ENCODE measurements at places on chromosomes 5 and 9.
A peak's percentile ranks its signal among the peaks of the same experiment; 100 is the strongest.

GRCh38 chr5:39755986-39756385 lies 331.2 kb upstream of the DAB2 start:
- DNase-seq: peak; percentile 92

DNA sequence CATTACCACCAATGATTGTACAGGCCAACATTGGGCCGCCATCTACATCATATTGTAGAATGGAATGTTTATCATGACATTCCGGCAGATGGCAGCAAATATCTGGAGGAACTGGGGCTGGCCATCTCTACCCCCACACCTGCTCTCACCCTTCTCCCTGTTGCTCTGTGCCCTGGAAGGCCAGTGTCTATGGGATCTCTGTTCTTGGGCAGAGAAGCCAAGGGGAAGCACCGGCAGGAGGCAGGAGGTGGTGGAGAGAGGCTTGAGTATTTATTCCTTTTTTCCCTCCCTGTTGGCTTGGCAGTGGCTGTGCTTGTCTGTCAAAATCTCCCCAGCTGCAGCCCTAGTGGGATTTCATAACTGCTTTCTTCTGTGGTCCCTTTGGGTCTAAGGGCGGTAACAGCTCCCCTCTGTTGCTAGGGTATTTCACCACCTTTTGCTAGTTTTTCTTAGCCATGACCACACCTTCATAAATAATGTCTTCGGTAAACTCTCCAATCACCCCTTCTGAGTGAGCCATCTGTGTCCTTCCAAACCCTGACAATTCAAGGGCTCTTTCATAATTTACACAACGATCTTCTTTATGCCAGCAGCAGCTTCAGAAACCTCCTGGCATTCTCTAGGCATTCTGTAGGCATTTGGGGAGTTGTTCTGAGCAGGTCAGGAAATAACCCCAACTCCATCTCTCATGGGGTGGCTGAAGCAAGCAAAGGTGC lies 225.8 kb downstream of the MELK start:
- DNase-seq: no peak

- DNase-seq: peak; percentile 60
These were observed 6.3 kb downstream of the SLC35D2 start for GRCh38 chr9:96376891-96377874.

DNA sequence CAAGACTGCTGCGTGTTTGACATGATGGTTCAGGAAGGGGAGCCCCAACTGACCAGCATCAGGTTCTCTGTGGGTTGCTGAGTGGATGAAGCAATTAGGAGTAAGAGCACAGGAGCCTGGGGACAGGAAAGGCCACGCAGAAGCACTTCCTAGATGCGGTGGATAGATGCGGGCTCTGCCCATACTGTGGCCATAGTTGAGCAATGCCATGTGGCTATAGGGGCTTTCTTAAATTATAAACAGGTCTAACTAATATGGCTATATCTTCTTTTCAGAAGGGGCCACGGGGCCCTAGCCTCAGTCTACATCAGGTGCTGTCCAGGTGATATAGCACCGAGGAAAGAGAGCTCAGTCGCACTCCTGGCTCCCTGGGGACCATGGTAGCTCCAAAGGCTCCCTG lies 198.6 kb downstream of the GADD45G start:
- no peak for DNase-seq

DNA sequence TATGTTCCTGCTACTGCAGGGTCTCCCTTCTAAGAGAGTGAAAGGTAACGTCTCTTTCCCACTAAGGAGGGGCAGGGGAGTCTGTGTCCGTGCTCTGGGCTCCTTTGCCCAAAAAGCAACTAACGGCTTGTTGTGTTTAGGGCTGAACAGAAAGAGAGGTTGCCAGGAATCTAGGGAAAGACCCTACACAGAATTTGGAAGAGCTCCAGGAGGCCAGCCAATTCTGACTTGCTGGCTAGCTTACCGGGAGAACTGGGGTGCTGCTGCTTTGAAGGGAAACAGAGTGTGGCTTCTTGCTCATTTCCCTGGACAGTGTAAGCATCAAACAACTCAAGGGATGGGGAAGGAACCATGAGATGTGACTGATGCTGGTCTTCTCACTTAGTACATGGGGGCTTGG lies 176.1 kb downstream of the GADD45G start:
- DNase-seq: no peak

GRCh38 chr5:147310059-147310704 lies 75.4 kb downstream of the STK32A start:
- peak; percentile 24 for DNase-seq

DNA sequence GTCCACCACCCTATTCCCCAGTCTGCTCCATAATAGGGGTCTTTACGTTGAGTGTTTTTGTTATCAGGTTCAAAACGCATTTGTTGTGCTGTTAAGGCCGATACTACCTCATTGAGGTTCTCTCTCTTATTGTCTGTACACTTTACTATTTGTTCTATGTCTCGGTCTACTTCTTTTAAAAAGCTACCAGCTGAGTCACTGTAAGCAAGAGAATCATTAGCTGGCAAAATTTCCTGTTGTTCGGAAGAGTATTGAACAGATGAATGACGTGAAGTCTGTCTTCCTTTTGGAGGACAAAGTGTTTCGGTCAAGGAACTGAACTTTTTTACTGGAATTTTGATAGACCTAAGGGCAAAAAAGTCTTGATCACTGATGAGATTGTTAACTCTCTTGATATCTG lies 10.3 kb downstream of the LYSMD3 start:
- DNase-seq: no peak

- DNase-seq: no peak
These were observed 51.1 kb downstream of the CDK5RAP2 start for GRCh38 chr9:120528829-120529228.

- DNase-seq: no peak
These were observed 113.0 kb upstream of the DMRT1 start for GRCh38 chr9:728535-728934.

- DNase-seq: no peak
These were observed 158.1 kb upstream of the ADRA1B start for GRCh38 chr5:159758189-159758588.

DNA sequence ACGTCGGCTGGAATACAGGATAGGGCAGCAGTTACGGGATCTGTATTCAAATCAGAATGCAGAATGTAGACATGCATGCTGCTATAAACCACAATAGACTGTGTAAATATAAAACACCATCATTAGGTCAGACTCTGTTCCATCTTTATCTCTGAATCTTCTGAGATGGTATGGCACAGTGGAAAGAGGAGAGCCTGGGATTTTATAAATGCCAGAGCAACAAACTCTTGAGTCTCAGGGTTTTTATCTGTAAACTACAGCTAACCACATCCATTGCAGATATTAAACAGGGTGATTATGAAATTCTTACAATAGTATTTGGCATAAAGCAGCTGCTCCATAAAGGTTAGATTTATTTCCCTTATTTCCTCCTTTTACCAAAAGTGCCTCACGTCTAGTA lies 108.7 kb downstream of the ZDHHC21 start:
- no peak for DNase-seq

- DNase-seq: no peak
These were observed 114.5 kb downstream of the UGCG start for GRCh38 chr9:112011051-112011620.

- no peak for DNase-seq
These were observed 68.2 kb upstream of the TNFAIP8 start for GRCh38 chr5:119287547-119288111.

GRCh38 chr5:144024545-144024944 lies 145.9 kb downstream of the YIPF5 start:
- peak; percentile 47 for DNase-seq

GRCh38 chr9:91943478-91944470 lies 6.3 kb downstream of the ROR2 start:
- no peak for DNase-seq

DNA sequence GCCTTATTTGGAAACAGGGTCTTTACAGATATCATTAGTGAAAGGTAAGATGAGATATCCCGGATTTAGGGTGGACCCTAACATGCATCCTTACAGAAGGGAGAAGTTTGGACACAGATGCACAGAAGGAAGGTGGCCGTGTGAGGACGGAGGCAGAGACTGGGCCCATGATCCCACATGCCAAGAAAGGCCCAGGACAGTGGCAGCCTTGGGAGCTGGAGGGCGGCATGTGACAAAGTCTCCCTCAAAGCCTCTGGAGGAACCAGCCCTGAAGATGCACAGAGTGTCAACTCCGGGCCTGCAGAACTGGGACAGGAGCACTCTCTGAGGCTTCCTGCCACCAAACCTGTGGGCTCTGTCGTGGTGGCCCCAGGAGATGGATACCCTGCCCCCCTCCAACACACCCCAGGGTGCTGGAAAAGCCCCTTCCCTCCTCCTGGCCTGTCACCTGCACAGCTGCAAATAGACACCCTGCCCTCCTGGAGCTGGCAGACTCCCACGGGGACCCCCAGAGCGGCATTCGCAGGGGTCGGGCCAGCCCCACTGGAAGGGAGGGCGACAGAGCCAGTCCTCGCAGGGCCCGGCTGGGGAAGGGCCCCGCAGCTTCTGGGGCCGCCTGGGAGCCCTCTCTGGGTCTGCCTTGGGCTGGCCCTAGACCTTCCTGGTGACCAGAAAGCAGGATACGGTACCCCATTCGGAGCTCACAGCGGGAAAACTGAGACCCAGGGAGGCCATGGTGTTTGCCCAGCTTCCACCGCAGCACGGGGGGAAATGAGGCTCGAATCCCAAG lies 7.9 kb downstream of the NACC2 start:
- DNase-seq: no peak

DNA sequence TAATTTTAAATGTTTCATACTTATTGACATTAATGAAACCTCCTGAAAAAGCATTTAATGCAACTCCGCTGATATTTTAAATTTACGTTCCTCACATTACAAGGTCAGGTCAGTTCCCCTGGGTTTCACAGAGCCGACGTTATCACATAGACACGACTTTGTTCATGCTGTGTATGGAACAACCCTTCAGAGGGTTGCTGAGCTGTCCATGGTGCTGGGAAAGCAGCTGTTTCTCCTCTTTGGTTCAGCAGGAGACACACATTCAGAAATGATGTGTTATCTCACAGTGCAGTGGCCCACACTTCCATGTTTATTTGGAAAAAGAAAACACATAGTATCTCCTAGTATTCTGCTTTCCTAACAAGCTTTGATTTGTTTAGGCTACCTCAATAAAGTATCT lies 53.5 kb downstream of the PPP2R2B start:
- peak; percentile 3 for DNase-seq

DNA sequence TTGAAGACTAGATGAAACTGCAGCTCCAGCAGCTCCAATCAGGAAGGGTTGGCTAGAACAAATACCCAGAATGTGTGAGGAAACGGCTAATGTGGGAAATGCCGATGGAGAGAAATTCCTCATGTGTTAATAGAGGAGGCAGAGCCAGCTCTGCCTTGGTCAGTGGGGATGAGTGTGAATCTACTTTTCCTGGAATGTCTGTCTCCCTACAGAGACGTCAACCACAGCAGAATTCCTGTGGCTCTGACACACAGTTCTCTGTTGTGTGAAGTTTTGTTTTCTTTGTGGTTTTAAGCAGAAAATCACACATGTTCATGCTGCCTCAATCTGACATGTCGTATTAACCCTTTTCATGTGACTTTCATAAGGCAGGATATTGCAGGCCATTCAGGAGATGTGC lies 476.6 kb upstream of the WWC1 start:
- peak; percentile 97 for DNase-seq

GRCh38 chr5:10946050-10946449 lies 185.0 kb upstream of the DAP start:
- no peak for DNase-seq

DNA sequence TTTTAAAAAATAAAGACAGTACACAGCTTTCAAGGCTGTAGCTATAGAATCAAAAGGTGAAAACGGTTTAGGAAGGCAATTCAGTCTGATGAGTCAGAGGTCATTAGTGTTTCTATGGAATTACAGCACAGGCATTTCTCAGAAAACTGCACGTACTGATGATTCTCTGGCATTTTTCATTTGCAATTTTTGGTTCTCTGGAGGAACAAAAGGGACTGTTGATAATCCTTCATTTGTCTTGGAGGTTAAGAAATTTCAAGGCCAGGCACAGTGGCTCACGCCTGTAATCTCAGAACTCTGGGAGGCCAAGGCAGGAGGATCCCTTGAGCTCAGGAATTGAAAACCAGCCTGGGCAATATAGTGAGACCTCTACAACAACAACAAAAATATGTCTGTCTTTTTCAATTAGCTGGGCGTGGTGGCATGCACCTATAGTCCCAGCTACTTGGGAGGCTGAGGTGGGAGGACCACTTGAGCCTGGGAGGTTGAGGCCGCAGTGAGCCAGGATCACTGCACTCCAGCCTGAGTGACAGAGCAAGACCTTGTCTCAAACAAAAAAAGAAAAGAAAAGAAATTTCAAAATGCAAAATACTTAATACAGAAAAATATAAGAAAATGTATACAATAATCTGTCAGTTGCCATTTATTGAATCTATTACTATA lies 27.3 kb downstream of the NR6A1 start:
- no peak for DNase-seq

DNA sequence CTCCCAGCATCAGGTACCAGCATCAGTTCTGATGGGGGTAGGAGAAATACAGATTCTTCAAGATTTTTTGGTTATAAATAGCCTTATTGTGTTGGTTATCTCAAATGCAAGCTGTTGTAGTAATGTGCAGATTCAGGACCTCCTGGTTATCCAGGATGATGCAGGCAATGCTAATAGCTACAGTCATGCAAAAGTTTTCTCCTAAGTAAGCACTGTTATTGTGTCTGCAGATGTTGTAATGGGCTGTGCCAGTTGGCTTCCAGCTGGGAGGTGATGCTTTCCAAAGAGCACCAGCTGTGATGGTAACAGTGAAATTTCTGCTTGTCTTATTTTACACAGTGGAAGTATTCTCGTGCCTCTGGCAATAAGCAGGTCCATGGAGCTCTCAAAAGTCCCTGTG lies 719.2 kb upstream of the CTNND2 start:
- DNase-seq: no peak

- peak; percentile 60 for DNase-seq
These were observed 166.5 kb upstream of the PRR16 start for GRCh38 chr5:120297616-120298015.

GRCh38 chr5:161602736-161603135 lies 56.2 kb upstream of the GABRB2 start:
- no peak for DNase-seq

DNA sequence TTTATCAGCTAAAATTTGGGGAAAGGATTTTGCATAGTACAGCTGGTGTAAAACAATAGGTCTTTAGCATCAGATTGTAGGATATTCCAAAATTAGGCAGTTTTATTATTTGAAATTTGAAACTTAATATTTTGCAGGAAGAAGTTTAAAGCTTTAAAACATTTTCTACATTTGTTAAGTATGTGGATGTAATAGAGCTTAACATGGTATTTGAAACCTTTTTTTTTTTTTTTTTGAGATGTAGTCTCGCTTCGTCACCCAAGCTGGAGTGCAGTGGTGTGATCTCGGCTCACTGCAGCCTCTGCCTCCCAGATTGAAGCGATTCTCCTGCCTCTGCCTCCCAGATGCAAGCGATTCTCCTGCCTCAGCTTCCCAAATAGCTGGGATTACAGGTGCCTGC lies 2.9 kb downstream of the DENND4C start:
- DNase-seq: no peak

All from GM04504 (cell line).